ENCODE measurements at places on chromosomes 1 and 21. TPM values are rescaled to one million over a fixed set of nuclear protein-coding genes. Genes with fewer than 3 reads are reported as not detected.

DNA sequence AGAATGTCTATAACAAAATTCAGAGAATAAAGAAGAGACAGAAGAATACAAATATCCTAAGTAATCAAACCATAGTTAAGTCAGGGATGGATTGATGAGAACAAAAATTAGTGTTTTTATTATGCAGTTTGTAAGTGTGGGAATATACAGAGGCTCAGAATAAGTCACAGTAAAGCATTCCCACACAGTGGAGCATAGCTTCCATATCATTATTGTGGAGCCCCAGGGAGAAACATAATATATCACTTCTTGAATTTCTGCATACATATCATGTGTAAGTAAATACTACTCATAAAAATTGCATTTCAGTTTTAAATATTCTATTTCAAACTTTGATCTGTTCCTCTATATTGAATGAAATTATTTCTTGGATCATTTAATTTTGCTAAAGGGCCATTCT is 790.4 kb downstream of the PLA2G4A start:
- no peak for DNase-seq

DNA sequence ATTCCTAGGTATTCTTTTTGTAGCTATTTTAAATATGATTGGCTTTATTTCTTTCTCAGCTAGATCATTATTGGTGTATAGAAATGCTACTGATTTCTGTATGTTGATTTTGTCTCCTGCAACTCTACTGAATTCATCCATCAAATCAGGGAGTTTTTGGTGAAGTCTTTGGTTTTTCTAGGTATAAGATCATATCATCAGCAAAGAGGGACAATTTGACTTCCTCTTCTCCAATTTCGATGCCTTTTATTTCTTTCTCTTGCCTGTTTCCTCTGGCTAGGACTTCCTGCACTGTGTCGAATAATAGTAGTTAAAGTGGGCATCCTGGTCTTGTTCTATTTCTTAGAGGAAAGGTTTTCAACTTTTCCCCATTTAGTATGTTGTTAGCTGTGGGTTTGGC is 27.5 kb upstream of the PRKACB start:
- no peak for DNase-seq

DNA sequence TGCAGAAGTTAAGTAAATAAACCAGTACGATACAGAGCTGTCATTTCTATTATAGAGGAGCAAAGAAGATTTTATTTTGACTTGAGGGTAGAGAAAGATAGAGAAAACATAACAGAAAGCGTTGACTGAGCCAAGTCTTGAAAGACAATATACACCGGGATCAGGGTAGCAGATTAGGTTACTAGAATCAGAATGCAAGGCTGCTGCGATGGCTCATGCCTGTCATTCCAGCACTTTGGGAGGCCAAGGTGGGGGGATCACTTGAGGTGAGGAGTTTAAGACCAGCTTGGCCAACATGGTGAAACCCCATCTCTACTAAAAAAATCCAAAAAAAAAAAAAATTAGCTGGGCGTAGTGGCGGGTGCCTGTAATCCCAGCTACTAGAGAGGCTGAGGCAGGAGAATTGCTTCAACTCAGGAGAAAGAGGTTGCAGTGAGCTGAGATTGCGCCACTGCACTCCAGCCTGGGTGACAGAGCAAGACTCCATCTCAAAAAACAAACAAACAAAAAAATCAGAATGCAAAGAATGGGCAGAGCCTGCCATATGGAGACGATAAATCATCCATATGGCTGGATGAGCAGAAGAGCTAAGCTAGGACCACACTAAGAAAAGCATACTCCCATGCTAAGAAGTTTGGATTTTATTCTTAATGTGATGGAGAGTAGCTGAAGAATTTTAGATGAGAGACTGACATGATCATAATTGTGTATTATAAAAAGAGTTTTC is 9.9 kb upstream of the ABCD3 start:
- no peak for DNase-seq

GRCh38 chr1:14452551-14452950 is 145.9 kb upstream of the KAZN start:
- DNase-seq, result no peak

DNA sequence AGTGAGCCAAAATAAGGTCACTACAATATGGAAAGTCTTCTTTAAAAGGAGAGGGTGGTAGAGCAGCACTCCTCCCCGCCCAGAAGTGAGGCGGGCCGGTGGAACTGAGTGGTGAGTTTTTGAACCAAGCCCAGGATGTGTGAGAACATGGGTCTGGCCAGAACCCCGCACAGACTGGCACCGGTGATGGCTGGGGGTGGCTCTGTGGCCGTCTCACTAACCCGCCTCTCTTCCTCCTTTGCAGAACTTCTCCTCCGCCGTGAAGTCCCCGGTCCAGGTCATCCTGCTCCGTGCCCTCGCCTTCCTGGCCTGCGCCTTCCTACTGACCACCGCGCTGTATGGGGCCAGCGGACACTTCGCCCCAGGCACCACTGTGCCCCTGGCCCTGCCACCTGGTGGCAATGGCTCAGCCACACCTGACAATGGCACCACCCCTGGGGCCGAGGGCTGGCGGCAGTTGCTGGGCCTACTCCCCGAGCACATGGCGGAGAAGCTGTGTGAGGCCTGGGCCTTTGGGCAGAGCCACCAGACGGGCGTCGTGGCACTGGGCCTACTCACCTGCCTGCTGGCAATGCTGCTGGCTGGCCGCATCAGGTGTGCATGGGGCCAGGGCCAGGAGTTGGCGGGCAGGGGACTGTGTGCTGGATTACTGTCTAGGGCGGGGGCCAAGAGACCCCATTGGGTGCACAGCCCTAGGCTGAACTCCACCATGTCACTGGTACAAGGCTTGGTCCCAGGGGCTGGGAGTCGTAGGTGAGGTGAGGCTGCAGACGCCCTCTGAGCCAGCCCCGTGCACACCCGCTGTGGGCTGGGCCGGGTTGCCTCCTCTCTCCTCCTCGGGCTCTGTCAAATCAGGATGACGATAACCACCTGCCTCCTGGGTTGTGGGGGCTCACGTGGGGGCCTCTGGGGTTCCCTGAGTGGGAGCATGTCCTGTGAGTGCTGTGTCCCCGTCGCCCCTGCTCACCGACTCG is 12.4 kb downstream of the TMEM201 start:
- DNase-seq, result no peak

Gene KLF17
- total RNA-seq, result not detected

Gene GPBP1L1
- 72.6 TPM for total RNA-seq
